ENCODE measurements at places on chromosomes 12 and 14.

- DNase-seq, result no peak
Observed at GRCh38 chr12:76025601-76026575, 5.7 kb downstream of the PHLDA1 start.

- DNase-seq, result no peak
Observed at GRCh38 chr14:77574446-77575115, 41.9 kb downstream of the SPTLC2 start.

GRCh38 chr14:87615822-87616679 lies 376.9 kb downstream of the GALC start:
- DNase-seq, result no peak

- no peak for DNase-seq
Observed at GRCh38 chr12:24198936-24199671, 249.6 kb upstream of the SOX5 start.

GRCh38 chr12:29133181-29133580 lies 15.9 kb upstream of the FAR2 start:
- no peak for DNase-seq

All from stimulated activated CD8-positive, alpha-beta memory T cell treated with anti-CD3 and anti-CD28 coated beads, Interleukin-4, amount 100 ng/mL, for 1 hour (primary cell).